Osteocyte (in vitro differentiated cells): ENCODE measurements at places on chromosomes 12 and 14.
A peak's percentile ranks its signal among the peaks of the same experiment; 100 is the strongest.

DNA sequence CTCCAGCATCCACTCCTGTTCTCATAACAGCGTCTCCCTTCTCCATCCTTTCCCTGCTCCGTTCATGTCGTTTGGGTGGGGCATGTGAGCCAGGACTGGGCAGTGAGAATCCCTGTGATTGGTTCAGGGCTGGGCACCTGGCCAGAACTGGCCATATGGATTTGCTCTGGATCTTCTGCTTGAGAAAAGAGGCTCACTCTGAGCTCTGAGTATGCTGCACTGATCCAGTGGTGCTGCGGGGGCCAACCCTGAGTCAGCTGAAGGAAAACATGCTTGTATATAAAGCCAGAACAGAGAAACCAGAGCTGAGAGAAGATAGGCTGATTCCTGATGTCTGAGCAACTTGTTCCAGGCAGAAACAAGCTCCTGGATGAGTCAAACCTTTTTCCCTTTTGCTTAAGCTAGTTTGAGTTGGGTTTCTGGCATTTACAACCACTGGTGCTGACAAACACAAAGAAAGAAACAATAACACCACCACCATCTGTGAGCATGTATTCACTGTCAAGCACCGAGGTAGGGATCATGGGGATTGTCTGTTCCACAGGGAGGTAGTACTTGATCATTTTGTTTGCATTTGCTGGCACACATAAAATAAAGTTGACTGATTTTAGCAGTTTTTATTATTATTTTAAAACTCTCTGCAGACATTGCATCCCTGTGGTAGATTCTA is 14.0 kb upstream of the HPD start:
- no peak for DNase-seq

GRCh38 chr14:24197056-24197450 is 1.8 kb upstream of the TM9SF1 start:
- DNase-seq: no peak

GRCh38 chr12:66852765-66853164 is 173.9 kb upstream of the GRIP1 start:
- DNase-seq: no peak

DNA sequence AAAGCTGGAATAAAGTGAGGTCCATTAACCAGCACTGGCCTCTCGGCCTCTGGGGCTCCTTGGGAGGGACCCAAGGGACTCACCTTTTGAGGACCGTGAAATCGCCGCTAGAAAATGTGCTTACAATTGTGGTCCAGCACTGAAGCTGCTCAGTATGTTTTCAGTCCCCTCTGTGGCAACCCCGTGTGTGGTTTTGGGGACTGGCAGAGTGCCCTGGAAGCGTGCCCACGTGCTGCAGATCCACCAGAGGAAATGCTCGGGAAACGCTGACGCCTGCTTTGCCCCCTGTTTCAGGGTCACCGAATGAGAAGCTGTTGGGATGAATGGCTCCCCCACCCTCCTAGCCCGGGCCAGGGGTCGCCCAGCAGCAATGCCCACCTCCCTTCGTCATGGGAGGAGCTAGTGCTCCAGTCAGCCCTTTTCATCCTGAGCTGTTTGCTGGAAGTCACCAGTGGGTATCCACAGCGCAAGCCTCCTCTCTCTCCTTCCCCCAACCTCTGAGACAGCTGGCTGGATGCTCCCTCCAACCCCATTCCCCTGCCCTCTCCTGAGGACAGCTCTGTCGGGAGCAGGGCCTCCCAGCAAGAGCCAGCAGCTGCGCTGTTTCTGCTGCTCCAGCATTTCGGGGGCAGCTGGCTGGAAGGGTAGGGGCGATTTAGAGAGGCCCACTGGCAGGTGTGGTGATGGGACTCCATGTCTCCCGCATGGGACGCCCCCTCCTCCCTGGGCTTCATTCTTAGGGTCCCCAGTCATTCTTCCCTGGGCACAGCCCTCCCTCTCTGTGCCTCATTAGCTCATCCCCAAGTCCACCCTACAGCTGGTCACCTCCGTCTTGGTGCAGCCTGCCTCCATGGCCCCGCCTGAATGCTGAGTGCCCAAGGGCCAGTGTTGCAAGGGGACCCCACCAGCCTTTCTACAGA is 33.2 kb upstream of the PPP1R13B start:
- DNase-seq: no peak

- no peak for DNase-seq
Observed at GRCh38 chr14:102593825-102594137, 1.3 kb downstream of the RCOR1 start.

DNA sequence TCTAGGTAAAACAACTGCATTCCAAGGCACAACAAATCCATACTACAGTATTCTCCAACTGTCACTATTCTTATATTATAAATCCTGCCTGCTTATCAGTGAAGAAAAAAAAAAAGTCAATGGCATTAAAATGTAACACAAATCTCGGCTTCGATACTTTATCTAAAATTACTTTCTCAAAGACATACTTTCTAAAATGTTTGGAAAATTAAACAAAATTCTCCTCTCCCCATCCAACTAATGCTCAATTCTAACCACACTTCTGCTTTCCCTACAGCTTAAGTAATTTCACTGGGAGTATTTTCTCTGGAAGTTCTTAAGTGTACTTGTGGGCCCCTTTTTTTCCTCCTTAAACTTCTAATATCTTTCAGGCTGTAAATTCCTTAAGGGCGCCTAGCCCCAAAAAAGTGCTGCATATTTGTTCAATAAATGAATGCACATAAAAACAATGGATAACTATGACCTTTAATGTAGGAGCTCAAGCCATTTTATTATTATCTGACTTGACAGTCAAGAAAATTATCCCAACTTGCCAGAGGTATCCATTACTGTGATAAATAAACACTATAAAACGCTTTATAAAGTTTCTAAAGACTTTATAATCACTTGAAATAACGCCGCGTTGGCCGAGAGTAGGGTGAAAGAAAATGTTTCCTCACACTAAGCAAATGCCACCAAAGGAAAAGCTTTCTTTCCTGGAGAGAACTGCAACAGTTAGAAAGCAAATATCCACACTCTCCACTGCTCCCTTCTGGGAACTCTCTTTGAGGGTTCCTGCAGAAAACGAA is 977 bp downstream of the HEATR5A start:
- DNase-seq: no peak

DNA sequence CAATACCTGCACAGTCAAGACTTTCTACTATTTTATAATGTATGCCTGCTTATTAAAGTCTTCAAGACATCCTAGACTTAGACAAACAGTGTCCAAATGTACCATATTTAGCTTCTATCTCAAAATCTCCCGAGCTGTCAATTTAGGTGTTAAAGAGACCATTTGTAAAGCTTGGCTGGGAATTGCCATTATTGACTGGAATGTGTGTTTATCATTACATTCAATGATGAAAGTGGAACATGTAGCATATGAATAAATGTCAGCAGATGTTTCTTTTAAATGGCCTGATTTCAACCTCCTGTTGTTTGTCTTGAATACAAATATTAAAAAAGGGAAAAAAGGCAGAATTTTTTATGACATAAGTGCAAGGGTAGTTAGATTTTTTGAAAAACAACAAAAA is 572.3 kb downstream of the PRKD1 start:
- DNase-seq: no peak

GRCh38 chr12:117120787-117121186 is 21.6 kb upstream of the TESC start:
- no peak for DNase-seq

DNA sequence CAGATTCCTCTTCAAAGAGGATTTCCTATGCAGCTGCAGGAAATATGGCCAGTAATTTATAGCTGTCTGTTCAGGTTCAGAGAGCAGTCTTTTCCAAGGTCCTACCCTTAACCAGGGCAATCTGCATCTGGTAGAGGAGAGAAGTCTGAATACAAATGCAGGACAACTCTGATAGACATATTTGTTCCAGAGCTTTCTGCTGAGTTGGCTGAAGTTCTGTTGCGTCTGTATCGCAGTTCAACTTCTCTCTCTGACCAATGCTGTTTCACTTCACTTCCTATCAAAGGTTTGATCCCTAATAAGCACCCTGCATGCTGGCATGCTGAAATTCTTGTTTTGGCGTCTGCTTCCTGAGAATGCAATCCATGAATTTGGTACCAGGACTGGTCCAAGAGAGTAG is 14.0 kb upstream of the CCDC91 start:
- DNase-seq: no peak

- DNase-seq: no peak
Observed at GRCh38 chr12:48198672-48198971, 4.5 kb downstream of the OR10AD1 start.

DNA sequence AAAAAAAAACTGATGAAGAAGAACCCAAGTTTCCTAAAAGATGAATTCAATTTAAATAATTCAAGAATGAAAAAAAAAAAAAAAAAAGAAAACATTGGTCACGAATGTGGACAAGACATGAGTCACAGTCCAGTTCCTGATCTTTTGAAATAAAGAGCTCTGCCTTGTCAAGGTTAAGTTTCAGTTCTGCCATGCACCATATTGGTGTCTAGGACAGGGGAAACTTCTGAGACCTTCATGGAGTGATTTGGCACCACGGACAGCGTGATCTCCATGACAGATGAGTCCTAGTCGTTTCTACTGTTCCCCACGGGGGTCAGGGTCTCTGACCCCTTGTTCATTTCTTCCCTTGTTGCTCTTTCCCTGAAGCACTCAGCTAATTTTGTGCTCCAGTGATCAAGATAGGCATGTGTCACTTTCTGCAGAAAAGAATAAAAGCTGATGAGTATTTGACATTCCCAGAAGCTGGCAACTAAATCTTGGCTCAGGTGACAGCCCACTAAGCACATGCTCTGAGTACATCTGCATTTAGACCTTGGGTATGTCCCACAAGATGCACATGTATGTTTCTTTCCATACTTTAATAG is 1159.7 kb downstream of the BCL11B start:
- DNase-seq: no peak

GRCh38 chr14:50531595-50532501 is 521 bp downstream of the MAP4K5 start:
- DNase-seq: no peak

DNA sequence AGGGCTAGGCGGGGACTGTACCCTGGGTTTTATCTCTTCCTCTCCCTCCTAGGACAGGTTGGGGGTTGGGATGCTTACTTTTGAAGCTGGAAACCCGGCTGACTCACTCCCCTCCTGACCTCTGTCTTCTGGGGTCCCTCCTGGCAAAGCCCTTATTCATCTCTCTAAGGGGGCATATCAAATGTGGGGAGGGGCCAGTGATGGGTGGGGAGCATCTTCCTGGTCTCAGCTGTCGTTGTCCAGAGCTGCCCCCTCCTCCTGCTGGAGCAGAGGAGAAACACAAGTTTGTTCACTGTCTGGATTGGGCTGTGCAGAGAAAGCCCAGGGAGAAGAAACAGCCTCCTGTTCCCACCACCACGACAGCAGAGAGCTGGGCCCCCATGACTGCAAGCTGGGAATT is 85.8 kb downstream of the TNFAIP2 start:
- no peak for DNase-seq

- no peak for DNase-seq
Observed at GRCh38 chr12:124747426-124748161, 116.1 kb downstream of the SCARB1 start.

- DNase-seq: no peak
Observed at GRCh38 chr12:12191008-12191407, 75.8 kb downstream of the LRP6 start.

GRCh38 chr12:87796961-87797516 is 232.2 kb downstream of the C12orf50 start:
- no peak for DNase-seq

- no peak for DNase-seq
Observed at GRCh38 chr12:18908191-18908590, 170.3 kb downstream of the CAPZA3 start.

DNA sequence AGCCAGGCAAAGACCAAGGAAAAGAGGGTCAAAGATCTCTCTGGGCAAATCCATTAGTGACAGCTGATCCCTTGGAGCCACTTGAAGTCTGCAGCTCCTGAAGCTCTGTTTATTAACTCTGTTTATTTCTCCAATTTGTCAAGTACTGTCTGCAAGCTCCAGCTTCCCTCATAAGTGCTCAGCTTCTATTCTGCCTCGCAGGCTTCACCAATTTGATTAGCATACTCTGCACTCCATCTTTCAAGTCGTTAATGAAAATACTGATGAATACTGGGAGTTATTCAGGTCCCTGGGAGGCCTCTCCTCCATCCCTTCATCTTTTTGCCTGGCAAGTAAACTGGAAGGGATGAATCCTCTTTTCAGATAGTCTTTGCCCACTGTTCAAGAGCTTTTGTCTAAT is 54.3 kb downstream of the TTC9 start:
- DNase-seq: no peak

- DNase-seq: no peak
Observed at GRCh38 chr14:48086516-48086915, 411.1 kb upstream of the MDGA2 start.

DNA sequence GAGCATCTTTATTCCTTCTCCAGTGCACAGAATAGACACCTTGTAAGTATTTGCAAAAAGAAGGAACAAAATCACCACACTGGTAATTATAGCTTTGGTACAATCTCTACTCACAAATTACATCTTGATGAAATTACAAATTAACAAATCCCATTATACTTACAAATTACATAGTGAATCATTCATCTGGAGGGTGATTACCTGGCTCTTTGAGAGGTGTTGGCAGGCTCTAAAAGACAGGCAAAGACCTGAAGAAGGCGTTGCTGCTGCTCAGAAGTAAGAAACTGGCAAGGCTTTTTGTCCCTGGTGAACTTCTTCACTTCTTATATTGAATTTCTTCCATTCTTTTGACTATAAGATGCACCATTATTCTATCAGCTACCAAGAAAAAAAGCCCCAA is 21.7 kb upstream of the LMNTD1 start:
- DNase-seq: no peak

DNA sequence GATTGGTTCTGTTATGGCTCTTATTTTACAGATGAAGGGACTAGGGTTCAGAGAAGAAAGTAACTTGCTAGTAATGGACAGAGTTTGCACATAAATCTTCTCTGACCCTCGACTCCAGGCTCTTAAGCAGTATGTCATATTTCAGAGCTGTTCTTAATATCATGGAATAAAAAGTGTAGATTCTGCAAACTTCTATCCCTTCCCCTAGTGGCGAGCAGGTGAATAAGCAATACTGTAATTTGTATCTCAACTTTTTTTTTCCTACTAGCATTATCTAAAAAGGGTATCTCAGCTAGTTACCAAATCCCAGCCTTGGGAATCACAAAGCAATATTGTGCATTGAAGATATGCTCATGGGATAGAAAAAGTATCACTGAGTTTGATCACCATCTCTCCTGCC is 83.2 kb downstream of the ANO4 start:
- no peak for DNase-seq

DNA sequence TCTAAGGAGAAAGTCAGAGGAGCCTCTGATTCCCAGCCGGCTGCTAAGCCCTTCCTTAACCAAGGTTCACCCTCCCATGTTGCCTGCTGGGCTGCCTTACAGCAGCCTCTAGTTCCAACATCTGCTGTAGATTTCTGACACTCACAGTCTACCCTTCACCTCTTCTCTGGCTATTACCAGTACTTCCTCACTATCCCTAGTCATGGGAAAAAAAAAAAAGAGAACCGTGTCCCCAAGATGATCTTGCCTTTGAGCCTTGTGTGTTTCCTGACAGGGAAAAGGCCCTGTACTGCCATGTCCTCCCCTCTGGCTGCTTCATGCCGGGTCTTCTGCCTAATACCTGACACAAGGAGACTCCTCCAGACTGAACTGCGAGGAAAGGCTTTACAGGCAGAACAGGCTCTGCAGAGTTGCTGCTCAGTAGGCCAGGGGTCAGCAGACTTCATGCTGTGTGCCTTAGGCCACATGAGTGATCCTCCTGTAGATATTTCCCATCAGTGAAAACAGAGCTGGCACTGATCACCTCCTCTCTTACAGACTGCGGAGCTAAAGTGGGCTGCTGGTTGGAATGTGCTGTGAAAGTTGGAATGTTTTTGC is 46.8 kb downstream of the PRKCH start:
- no peak for DNase-seq

- peak; percentile 67 for DNase-seq
Observed at GRCh38 chr14:101333335-101334280, 227.7 kb upstream of the DIO3 start.
